ENCODE measurements at places on chromosomes 2 and 18.

- DNase-seq = no peak
Measured at GRCh38 chr2:27003007-27003406, 29.8 kb upstream of the TMEM214 start.

DNA sequence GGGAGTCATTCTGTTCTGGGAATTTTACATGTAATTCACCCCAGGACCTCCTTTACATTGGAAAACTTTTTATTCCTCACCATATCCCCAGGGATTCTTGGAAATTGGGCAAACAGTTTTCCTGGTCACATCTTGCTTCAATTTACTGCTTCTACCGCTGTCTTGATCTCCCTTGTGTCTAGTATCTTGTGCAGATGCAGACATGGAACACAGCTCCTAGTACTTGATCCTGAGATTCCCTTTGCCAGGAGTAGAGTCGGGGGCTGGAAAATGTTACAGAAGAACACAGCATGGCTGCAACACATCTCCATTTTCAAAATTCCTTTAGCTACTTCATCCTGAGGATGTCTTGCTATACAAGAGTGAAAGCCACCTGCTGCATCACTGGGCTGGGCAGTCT is 472.8 kb downstream of the PLCL1 start:
- DNase-seq = no peak

GRCh38 chr2:82986899-82987298 is 1472.2 kb downstream of the SUCLG1 start:
- no peak for DNase-seq

DNA sequence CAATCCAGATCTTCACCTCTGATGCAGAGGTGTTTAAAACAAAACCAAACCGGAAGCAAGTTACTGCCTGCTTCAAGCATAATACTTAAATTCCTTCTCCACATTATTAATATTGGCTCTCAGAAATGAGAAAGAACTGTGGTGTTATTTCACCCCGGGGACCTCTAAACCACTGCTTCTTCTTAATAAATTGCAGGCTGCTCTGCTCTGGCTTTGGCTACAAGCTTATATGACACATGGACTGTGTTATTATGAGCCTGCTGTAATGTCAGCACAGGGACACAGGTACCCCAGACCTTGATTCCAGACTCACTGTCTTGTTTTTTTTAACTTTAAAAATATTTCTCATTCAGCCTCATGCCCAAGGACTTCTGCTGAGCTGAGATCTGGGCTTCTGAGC is 45.1 kb downstream of the ST6GAL2 start:
- DNase-seq = no peak

Data from NCI-H2081 (cell line).